GM12864 (cell line): ENCODE measurements at places on chromosomes 12 and 14.

- DNase-seq: peak; percentile 72
These were observed 29.7 kb upstream of the NR2C1 start for GRCh38 chr12:95102916-95103671.

- DNase-seq: no peak
These were observed 17.3 kb upstream of the DHRS4 start for GRCh38 chr14:23936084-23936829.

- no peak for DNase-seq
These were observed 98.8 kb downstream of the CALM1 start for GRCh38 chr14:90495357-90496276.

- DNase-seq: no peak
These were observed 544.4 kb upstream of the TMEM132C start for GRCh38 chr12:127722611-127723010.

DNA sequence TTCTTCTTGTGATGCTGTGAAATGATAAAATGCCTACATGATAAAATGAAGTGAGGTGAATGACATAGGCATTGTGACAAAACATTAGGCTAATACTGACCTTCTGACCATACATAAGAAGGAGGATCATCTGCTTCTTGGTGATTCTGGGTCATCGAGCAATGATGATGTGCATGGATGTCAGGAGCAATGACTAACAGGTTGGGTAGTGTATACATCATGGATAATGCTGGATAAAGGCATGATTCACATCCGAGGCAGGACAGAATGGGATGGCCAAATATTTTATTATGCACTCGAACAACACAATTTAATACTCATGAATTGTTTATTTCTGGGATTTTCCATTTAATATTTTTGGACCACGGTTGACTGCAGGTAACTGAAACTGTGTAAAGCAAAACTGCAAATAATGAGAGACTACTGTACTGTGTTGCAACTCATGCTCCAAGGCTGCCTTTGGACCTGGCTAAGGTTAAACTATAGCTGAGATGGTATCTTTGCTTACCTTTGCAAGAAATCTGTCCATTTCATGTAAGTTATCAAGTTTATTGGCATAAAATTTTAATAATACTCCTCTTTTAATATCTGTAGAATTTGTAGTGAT is 7.6 kb upstream of the SLC25A21 start:
- DNase-seq: no peak

- DNase-seq: no peak
These were observed 117.0 kb upstream of the DYRK2 start for GRCh38 chr12:67531501-67531900.

- DNase-seq: no peak
These were observed 240.8 kb downstream of the DACT1 start for GRCh38 chr14:58878439-58879139.

GRCh38 chr14:69190191-69190590 is 1.1 kb upstream of the EXD2 start:
- DNase-seq: no peak

DNA sequence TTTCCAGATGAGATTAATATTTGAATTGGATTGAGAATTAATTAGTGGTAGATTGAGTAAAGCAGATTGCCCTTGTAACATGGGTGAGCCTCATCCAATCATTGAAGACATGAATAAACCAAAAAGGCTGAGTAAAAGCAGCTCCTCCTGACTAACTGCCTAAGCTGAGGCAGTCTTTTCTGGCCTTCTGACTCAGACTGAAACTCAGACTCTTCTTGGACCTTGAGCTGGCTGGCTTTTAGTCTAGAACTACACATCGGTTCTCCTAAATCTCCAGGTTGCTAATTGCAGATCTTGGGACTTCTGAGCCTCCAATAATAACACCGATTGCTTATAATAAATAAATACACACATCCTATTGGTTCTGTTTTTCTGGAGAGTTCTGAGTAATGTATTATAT is 24.0 kb downstream of the FKBP11 start:
- no peak for DNase-seq

DNA sequence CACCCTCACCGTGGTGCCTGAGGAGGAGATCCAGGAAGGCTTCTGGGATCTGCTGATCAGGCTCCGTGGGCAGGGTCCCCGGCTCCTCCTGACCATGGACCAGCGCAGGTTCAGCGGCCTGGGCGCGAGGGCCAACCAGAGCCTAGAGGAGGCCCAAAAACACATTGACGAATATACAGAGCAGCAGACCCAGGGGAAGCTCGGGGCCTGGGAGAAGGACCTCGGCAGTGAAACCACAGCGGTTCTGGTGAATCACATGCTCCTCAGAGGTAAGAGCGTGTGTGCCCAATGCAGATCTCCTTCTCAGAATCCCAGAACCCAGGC is 29.4 kb downstream of the SERPINA3 start:
- no peak for DNase-seq

GRCh38 chr14:72512925-72513324 is 381.0 kb downstream of the DPF3 start:
- no peak for DNase-seq

GRCh38 chr14:54756656-54757392 is 145.8 kb downstream of the GCH1 start:
- DNase-seq: no peak

DNA sequence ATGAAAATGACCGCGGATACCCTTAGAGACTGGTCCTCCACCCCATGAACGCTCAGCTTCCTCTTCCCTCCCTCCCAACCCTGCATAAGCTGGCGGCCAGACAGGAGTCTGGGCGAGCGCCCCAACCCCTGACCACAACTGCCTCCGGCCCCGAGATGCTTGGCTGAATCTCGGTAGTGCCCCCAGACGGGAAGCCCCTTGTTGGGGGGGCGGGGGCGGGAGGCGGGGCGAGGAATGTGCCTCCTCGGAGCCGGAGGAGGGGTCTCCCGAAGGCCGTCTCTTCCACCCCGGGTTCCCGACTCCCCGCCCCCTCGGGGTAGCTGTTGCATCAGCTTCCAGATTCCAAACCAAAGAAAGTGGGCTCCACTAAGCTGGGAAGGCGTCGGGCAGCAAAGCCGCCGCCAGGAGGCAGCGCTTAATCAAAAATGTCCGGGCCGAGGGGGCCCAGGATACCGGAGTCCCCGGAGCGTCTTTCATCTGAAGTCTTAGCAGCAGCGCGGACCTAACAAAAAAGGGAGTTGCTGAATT is 7.1 kb upstream of the MRPL52 start:
- no peak for DNase-seq

GRCh38 chr12:103956509-103957027 is 9.1 kb upstream of the TDG start:
- DNase-seq: no peak

GRCh38 chr14:78764240-78764639 is 594.1 kb downstream of the NRXN3 start:
- DNase-seq: no peak

- DNase-seq: no peak
These were observed 48.4 kb upstream of the JDP2 start for GRCh38 chr14:75379246-75379929.

DNA sequence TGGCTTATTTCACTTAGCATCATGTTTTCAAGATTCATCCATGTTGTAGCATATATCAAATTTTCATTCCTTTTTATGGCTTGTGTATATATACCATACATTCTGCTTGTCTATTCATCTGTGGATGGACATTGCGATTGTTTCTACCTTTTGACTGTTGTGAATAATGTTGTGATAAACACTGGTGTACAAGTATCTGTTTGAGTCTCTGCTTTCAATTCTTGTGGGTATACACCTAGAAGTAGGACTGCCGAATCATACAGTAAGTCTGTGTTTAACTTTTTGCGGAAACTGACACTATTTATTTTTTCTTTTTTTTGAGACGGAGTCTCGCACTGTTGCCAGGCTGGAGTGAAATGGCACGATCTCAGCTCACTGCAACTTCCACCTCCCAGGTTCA is 19.6 kb upstream of the RPS6KA5 start:
- DNase-seq: no peak

- no peak for DNase-seq
These were observed 105.0 kb downstream of the DAD1 start for GRCh38 chr14:22483863-22484593.

DNA sequence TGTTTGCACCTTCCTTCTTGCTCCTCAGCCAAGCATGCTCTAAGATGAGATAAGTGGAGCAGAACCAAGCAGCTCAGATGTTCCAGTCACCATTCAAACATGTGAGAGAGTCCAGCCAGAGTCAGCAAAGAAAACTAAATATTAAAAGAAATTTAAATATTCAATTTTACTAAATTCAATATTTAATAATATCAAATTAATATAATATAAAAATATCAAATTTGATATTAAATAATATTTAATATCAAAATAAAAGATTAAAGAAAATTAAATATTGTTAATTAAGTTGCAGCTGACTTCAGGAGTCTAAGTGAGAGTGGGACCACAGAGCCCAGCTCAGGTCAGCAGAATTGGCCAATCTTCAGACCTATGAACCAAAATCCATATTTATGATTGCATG is 526.1 kb upstream of the FLRT2 start:
- DNase-seq: no peak

- no peak for DNase-seq
These were observed 114.5 kb downstream of the DUSP6 start for GRCh38 chr12:89237763-89238162.

DNA sequence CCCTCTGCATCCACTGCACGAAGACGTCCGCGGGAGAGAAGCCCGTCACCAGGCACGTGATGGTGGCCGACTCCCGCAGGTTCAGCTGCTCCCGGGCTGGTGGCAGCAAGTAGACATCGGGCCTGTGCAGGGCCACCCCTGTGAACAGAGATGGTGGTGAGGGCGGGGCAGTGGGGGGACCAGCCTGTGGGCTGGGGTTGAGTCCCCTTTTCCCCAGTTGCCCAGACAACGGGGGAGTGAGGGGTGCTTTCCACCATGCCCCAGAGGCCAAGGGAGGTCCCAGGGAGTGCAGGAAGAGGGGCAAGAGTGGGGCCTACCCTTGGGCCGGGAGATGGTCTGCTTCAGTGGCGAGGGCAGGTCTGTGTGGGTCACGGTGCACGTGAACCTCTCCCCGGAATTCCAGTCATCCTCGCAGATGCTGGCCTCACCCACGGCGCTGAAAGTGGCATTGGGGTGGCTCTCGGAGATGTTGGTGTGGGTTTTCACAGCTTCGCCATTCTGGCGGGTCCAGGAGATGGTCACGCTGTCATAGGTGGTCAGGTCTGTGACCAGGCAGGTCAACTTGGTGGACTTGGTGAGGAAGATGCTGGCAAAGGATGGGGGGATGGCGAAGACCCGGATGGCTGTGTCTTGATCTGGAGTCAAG is 328.3 kb downstream of the TMEM121 start:
- DNase-seq: no peak

DNA sequence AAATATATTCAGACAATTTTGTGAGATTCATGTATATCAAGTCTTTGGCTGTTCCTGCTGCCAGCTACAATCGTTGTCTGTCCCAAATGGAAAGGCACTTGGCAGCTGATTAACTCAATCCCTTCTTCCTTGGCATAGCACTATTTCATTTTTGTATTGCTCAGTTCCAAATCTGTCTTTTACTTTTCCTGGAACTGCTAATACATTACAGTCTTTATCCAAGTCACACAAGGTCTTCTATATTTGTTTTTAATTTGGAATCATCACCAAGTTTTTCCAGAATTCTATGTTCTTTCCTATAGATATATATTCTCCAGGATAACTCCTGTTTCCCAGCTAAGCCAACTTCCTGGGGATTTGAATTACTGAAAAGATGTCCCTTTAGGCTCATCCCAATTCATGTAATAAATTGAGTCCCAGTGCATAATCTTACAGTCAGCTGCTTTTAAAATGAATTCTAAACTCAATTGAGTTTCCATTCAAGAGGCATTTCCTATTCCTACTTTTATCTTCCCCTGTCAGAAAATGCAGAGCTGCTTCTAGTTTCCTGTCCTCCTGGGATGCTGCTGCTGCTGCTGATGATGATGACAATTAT is 45.9 kb downstream of the DYRK2 start:
- no peak for DNase-seq

DNA sequence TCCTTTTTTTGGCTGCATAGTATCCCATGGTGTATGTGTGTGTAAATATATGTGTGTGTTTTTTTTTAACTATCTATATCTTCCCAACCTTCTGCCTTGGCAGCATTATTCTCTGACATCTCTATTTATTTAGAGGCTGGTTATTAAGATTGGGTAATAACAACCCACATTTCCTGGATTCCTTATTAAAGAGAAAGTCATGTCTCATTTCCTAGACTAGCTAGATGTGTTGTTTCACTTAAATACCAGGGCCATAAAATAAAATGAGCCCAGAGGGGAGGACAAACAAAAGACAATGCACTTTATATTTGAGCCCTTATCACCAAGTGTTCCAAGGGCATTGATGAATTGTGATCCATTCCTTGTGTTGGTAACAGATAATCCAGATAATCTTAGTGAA is 169.1 kb downstream of the SLC5A8 start:
- no peak for DNase-seq

GRCh38 chr12:13436182-13436581 is 239.7 kb downstream of the EMP1 start:
- DNase-seq: no peak

- no peak for DNase-seq
These were observed 19.3 kb upstream of the BICD1 start for GRCh38 chr12:32087306-32087705.

DNA sequence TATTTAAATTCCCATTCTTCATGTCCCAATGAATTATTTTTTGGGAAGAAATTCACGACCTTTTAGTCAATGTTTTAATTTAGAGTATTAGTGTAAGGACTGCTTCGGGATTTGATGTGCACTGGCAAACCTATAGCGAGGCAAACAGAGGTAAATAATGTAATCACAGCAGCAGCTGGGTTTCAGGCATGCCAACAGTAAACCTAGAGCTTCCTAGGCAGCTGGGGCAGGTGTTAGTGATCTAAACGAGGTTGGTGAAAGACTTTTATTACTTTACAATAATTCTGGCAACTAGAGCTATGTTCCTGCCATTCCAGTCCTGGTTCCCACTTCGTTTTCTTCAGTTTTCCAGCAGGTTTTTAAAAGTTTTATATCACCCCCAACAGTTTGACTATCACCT is 1036.4 kb upstream of the FOXG1 start:
- DNase-seq: no peak

- DNase-seq: no peak
These were observed 14.2 kb upstream of the PLXNC1 start for GRCh38 chr12:94133964-94134795.

- DNase-seq: no peak
These were observed 96.4 kb downstream of the LRRC74A start for GRCh38 chr14:76922584-76922983.
